ENCODE measurements at places on chromosomes 7 and 10.

DNA sequence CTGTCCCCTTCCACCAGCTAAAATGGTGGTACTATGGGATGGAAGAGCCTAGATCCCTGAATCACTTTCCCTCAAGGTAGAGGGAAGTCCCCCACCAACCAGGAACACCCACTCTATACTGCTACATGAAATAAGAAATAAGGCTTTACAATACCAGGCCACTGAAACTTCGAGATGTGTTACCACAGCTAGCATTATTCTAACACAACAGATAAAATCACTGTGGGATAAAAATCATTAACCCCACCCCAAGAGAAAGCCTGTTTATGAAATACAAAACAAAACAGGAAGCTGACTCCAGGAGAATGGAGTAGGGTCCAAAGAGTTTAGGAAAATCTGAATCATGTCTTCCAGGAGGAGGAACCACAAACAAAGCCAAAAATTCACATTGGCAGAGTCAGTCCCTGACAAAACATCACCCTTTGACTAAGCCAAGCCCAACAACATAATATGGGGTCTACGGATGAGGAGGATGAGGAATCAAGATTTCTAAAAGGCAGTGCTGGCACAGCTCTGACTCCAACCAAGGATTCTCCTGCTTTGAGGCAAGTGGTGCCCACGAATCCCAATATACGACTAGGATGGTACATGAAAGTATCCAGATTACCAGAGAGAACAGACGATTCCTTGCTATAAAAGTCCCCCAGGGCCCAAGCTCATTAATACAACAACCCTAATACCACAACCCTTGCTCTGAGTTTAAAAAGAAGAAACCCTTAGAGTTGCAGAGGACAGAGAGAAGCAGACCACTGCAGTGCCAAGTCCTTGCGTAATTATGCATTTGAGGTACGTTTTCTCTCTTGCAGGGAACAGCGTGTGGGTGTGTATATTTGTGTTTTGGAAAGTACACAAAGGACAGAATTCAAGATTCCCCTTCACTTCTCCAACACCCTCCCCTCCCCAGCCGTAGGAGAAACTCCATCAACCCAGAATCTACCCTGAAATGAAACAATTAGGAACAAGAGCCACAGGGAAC lies 23.7 kb downstream of the XPNPEP1 start:
- DNase-seq, result no peak

DNA sequence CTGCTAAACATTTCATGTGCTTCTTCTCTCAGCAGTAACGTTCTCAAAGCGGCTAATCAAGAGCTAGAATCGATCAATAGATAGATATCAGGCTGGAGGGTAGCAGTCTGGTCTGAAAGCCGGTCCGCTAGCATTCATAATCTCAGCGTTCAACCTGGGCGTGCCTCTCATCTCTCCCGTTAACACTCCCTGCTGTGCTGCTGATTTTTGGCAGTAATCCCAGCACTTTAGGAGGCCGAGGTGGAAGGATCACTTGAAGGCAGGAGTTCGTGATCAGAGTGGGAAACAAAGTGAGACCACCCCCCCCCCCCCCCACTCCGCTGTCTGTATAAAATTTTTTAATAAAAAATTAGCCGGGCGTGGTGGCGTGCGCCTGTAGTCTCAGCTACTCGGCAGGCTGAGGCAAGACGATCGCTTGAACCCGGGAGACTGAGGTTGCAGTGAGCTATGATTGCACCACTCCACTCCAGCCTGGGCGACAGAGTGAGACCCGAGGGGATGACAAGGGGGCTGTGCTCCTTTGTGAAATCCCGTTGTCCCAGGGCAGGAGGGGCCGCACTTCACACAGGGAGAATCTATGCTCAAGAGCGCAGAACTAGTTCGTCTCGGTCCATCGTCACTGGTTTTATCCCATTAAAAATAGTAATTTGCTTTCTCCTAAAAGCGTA lies 624 bp upstream of the CEP55 start:
- no peak for DNase-seq

GRCh38 chr10:59079386-59080226 lies 96.8 kb upstream of the PHYHIPL start:
- no peak for DNase-seq

DNA sequence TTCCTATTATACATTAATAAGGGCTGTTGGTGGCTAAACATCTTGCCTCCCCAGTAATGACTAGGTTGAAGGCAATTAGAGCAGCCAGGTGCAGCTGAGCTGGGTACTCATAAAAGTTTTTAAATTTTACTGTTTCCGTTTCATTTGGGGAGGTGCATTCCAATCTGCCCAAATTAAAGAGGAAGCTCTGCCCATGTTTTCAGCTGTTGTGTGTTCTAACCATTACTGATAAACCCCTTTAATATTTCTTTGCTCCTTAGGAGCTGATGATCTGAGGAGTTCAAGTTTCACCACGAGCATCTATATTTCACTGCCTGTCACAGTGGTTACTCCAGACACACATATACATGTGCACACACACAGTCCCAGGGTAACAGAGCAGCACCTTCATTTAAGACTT lies 94.4 kb downstream of the JAZF1 start:
- no peak for DNase-seq

DNA sequence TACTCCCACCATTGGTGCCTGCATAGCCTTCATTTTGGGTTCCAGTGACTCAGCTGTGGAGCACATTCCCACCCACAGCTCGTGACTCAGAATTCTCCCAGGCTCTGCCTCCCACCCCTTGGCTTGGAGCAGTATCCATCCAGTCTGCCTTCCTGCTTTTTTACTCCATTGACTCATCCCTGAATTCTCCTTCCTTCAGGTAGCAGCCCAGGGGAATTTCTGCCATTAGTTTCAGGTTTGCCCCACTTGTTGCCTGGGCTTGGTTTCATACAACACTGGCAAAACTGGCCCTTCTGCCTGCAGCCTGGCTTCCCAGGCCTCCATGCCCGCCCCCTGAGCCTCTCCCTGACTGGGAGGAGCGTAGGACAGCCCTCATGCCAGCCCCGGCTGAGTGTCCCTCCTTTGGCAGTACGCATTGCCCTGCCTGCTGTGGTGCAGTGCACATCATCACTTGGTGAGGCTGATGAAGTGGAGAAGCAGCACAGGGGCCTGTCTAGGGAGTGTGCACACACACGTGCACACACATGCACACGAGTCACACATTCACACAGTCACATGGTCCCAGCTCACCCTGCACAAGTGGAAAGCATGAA lies 55.0 kb downstream of the SNX10 start:
- DNase-seq, result no peak

- DNase-seq, result no peak
Measured at GRCh38 chr10:33982995-33983394, 648.5 kb upstream of the NRP1 start.

DNA sequence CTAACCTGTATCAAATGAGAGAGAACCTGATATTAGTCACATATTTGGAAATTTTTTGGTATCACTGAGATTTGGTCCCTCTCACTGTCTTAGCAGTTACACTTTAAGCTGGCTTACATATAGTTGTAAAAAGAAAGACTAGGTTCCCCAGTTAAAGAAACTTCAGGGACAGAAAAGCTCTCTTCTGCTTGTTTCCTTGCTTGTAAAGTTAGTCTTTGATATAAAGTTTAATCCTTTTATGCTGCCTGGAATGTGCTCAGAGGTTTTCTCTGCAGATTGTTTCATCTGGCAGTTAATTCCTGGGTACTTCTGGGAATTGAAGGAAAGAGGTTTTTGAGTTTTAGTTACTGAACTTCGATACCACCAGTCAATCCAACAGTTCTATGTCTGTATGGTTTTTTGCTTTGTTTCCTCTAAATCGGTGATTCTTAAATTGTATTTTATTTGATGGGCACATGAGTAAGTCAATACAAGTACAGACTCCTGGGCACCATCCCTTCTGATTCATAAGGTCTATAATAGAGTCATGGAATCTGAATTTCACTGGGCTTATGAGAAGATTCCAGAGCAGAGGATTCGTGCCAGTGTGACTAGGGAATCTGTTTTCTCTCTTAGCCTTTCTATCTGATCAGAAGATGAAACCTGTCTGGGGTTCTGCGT lies 1080.9 kb upstream of the C7orf33 start:
- no peak for DNase-seq

GRCh38 chr10:95728526-95728925 lies 27.4 kb upstream of the ENTPD1 start:
- DNase-seq, result no peak

DNA sequence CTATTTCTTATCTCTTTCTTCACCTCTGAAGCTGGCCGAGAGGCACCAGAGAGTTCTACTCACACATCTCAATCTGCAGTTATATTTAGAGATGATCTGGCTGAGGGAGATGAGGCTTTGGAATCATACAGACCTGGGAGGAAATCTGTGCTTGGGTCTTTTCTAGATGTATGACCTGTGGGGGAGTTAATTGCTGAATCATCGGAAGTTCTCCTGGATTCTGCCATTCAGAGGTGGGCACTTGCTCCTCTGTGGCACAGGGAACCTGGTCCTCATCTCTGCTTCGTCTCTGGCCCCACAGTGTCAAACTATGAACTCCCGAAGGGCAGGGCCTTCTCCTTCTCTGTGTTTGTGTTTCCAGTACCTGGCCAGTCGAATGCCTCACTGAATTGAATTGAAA lies 52.5 kb downstream of the BLNK start:
- DNase-seq, result no peak

GRCh38 chr7:155247479-155248365 lies 50.0 kb upstream of the INSIG1 start:
- DNase-seq, result no peak

- no peak for DNase-seq
Measured at GRCh38 chr7:106568002-106568679, 92.8 kb downstream of the CCDC71L start.

GRCh38 chr10:74151879-74152722 lies 1.1 kb downstream of the ADK start:
- no peak for DNase-seq

- DNase-seq, result no peak
Measured at GRCh38 chr7:155188357-155188756, 109.3 kb upstream of the INSIG1 start.

- no peak for DNase-seq
Measured at GRCh38 chr7:4202154-4202736, 479.9 kb upstream of the FOXK1 start.

GRCh38 chr7:111835066-111835465 lies 272.8 kb upstream of the IMMP2L start:
- DNase-seq, result no peak

GRCh38 chr7:100545360-100546128 lies 6.5 kb downstream of the AGFG2 start:
- no peak for DNase-seq

GRCh38 chr7:78220754-78221153 lies 422.2 kb downstream of the PHTF2 start:
- DNase-seq, result no peak

DNA sequence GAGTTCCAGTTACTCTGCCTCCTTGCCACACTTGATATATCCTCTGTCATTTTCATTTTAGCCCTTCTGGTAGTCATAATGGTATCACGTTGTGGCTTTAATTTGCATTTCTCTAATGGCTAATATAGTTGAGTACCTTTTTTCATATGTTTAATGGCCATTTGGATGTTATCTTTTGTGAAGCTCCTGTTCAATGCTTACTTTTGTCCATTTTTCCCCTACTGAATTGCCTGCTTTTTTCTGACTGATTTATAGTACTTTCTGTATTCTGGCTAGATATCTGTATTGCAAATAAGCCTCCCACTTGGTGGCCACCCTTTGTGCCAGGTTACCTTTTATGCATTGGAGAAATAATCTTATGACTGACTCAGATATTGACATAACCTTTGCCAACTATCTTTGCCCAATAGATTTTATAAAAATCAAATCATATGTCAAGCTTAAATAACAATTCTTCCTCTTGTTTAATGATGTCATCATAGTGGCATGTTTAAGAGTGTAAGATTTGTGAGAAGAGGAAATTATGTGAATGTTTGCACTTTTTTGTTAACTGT lies 50.6 kb downstream of the PRPF18 start:
- DNase-seq, result no peak

GRCh38 chr10:28897617-28898464 lies 220.5 kb downstream of the BAMBI start:
- no peak for DNase-seq

DNA sequence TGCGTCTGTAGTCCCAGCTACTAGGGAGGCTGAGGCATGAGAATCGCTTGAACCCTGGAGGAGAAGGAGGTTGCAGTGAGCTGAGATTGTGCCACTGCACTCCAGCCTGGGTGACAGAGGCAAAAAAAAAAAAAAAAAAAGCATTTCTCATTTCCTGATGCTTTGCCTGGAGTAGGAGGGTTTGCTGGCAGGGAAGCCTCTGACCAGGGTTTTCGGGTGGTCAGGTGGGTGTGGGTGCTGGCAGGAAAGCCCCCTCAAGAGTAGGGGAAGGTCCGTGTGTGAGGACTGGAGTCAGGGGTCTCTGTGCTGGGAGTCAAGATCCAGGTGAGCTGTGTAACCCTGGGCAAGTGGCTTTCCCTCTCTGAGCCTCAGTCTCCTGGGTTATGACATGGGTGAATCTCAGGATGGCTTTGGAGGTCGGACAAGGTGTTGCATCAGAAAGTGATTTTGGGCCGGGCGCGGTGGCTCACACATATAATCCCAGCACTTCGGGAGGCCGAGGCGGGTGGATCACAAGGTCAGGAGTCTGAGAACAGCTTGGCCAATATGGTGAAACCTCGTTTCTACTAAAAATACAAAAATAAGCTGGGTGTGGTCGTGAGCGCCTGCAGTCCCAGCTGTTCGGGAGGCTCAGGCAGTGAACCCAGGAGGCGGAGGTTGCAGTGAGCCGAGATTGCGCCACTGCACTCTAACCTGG lies 3.2 kb downstream of the AMZ1 start:
- DNase-seq, result no peak

- DNase-seq, result no peak
Measured at GRCh38 chr7:87797395-87797794, 78.8 kb downstream of the SLC25A40 start.

- no peak for DNase-seq
Measured at GRCh38 chr7:96320442-96320841, 1.5 kb downstream of the SLC25A13 start.

DNA sequence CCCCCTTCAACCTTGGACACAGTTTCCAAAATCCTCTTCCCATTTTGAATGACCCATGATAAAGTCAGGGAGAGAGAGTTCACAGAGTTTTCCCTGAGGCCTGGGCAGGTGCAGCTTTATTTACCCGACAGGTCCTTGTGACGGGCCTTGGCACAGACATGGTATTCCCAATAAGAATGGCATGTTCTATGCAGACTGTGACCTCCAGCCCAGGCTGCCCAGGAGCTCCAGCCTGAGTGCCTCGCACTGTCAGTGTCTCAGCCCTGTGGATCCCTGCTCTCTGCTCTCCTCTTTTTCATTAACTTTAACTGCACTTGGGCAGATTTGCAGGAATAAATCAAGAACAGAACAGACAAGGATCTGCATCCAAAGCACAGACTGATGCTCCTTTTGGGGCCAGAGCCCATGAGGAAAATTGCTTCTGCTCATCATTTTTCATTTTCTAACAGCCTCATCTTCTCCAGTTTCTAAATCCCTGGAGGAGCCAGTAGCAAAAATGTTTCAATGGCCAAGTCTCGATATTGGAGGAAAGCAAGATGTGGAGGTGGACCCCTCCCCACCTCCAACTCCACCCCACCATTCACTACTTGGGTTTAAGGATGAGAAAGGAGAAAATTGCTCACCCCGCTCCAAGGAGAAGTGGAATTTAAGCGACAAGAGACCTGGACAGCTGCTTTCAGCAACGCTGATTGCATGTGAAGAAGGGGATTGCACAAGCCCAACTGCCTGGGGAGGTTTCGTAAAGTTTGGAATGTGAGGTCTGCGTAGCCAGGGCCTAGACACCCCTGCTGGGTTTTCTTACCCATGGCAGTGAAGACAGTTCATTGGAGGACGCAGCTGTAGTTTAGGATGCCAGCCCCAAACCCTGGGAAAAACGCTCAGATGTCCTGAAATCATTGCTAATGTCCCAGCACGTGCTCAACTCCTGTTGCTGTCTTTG lies 225.9 kb downstream of the WDR11 start:
- no peak for DNase-seq

All from HuH-7.5 (cell line).